ENCODE measurements at places on chromosomes 11 and 22.

DNA sequence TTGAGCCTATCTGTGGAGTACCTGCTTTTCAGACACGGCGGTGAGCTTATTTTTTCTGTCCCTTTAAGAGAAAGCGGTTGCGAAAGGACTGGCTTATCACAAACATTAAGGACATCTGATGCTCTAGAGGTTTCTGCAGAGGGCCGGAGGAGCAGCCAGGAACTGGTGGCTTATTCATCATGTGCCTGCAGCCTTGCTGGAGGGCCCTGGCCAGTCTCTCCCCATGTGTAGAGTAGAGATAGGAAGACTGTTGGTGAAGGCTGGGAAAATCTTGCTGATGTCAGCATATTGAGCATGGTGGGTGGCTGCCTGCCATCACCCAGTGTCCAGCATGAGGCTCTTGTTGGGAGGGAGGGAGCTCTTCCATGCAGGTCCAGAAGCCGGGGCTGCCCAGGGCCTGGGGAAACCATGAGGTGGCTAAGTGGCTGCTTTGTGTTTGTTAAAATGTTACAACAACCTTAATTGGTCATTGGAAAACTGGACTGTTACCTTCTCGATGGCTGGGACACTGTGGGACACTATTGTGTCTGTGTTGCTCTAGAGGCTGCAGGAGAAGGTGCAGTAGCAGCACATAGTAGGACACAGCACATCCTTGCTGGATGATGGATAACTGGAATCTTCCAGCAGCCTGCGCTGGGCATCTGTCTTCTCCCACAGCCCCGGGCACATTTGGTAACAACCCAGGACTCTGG, 54.3 kb downstream of the TSPAN18 start:
- DNase-seq: no peak

GRCh38 chr11:132036746-132037466, 666.5 kb downstream of the NTM start:
- DNase-seq: no peak

- no peak for DNase-seq
Observed at GRCh38 chr22:10961043-10961860, 4566.7 kb upstream of the OR11H1 start.

GRCh38 chr11:707817-708420, 1.9 kb downstream of the EPS8L2 start:
- DNase-seq: no peak

DNA sequence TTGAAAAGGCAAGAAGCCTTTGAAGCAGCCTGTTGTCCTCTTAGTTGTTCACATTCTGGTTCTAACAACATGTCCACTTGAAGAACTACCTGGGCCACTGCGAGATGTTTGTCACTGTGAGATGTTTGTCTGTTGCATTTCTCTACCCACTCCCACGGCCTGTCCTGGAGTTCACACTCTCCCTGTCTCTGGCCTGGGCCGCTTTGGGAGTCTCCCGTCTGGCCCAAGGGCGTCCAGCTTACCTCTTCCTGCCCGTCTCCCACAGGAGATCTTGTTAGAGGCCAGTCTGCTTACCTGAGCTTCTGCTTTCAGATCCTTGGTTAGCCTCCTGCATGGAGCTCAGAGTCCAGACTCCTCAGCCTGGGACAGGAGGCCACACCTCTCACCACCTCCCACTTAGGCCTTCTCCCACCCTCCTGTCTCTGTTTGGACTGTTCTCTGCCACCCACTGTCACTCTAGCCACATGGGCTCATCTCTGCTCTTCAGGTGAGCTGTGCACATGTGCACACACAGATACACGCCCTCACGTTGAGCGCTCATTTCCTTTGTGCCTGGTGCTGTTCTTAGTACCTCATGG, 66.0 kb downstream of the TBC1D22A start:
- DNase-seq: no peak

Measured in stimulated activated CD8-positive, alpha-beta memory T cell treated with anti-CD3 and anti-CD28 coated beads, Interleukin-7, amount 100 ng/mL, for 1 hour (primary cell).